ENCODE measurements at places on chromosomes 3 and 15.

DNA sequence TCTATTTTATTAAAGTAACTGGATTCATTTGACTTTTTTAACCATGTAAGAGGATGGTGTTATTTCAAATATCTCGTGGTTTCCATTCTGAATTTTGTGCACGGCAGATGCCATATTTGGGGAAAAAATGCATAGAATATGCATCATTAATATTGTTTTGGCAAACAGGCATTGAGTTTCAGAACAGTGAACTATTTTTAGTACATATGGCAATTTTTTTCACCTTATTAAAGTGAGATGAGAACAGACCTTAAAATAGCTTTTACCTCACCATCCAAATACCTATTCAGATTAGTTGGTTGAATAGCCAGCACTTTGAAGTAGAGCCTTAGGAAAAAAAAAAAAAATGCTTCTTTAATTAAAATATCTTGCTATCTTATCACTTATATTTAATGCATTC, 117.3 kb upstream of the FLNB start:
- DNase-seq: no peak

DNA sequence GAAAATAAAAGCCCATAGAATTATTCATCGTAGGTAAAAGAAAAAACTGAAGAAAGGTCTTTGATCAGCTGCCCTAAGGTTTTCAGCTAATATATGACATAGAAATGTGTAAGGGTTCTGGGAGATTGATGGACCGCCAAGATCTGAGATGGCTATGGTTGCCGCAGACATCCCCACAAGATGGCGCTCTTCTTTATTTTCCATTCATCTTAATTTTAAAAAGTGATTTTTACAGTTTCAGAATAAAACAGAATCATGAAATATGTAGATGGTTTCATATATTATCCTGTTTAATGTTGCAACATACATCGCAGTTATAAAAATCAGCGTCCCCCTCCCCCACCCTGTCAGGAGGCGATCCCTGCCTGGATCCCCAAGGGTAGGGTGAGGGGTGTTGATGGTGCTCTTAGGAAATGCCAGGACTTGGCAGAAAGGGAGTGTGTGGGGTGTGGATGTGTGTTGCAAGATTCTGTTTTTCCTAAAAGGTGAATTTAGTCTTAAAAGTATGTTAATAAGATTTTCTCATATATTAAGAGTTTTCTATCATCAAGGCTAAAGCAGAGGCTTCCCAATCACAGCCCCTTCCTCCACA, 68.8 kb downstream of the ANXA2 start:
- no peak for DNase-seq

- no peak for DNase-seq
Measured at GRCh38 chr3:4990069-4990468, 10.8 kb downstream of the BHLHE40 start.

DNA sequence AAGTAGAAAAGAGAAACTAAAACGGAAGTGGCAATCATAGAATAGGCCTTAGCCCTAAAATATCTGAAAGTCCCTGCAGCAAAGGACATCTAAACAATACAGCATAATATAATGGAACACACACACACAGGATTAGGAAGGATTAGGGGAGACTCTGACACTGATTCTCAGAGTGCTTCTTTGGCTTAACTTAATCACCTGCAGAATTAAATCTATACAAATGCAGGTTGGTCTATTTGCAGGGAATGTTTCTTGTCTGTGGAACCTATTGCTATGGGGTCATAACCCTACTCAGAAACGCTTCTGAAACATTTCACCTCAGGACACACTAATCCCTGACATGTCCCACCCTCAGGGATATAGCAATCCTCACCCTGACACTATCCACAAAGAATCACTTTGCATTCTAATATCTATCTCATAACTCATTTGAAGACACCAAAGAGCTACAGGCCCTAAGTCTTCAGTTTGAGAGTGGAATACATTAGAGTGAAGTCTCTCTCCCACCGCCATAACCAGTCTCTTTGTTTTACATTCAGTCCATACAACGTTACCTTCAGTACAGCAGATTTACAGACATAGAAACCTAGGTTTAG, 1041.2 kb downstream of the TUSC7 start:
- DNase-seq: no peak

GRCh38 chr15:91917686-91918360, 64.3 kb downstream of the SLCO3A1 start:
- DNase-seq: no peak

DNA sequence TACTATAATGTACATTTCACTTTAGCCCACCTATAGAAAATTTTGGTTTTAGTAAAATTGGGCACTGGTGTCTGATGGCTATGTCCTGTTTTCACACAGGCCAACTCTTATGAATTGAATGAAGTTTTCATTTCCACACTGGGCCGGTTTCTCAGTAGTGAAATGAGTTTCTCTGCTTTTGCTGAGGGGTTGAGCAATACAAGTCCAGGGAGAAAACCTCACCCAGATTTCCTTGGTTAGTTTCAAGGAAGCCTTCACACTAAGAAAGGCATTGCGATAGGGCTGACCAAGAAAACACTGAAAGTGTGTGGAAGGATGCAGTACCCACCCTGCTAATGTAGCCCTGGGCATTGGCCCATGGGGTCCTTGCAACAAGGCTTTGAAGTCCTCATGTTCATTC, 331.5 kb upstream of the CFAP20DC start:
- DNase-seq: no peak

DNA sequence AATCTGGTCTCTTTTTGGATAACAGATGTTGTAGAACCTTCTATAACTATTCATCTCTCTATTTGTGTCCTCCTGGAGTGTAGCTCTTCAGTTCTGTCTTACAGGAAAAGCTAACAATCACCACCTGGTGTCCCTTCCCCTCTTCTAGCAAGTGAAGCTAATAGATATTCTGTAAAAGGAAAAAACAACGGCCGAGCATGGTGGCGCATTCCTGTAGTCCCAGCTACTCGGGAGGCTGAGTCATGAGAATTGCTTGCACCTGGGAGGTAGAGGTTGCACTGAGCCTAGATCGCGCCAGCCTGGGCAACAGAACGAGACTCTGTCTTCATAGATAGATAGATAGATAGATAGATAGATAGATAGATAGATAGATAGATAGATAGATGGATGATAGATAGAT, 779.4 kb downstream of the TUSC7 start:
- no peak for DNase-seq

GRCh38 chr3:43063114-43063513, 42.8 kb downstream of the POMGNT2 start:
- DNase-seq: no peak

DNA sequence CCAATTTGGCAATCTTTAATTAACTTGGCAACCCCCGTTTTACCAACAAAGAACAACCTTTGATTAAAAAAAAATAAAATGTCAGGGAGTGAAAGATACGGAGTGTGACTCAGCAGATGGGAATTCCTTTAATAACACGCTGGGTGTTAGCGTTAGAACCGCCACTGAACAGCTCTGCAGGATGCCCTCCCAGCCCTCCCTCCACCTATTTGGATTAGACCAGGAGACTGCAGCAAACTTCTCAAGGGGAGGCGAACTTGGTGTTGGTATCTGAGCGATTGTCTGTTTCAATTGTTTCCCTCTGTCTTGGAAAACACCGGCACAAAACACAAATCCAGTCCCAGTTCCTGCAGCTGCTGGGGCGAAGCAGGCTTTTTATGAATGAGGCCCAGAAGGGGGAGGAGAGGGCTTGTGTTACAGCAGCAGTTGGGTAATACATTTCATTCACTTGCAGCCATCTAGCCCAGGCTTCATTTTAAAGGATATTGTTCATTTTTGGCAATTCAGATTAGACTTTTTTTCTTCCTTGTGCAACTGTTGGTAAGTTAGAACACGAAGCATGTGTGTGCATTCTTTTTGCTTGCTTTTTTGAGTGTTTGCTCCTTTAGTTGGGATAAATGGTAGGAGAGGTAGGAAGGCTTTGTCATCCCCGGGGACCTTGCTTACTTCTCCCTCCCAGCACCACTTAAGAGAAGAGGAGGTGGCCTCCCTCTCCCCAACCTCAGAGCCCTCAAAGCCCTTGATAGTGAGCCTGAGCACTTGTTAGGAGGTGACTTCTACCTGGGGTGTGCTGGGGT, 152.3 kb downstream of the IGF1R start:
- DNase-seq: peak; percentile 97

DNA sequence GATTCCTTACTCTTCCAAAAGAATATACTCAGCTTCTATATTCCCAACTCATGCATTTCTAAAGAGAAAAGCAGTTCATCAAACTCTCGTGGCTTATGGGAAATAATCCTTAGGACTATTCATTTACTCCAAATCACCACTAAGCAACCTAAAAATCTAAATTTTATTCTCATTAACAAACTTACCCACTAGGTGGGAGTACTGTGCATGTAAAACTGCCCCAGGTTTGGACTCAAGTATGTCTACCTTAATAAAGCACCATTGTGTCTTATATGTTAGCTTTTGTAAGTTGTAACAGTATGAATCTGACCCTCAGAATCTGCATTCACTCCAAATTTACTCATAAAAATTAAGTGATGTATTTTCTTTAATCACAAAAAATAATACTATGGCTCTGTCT, 25.3 kb downstream of the RAD18 start:
- no peak for DNase-seq

GRCh38 chr3:56823421-56823926, 21.7 kb upstream of the ARHGEF3 start:
- no peak for DNase-seq

- no peak for DNase-seq
Measured at GRCh38 chr3:11362600-11362999, 90.4 kb downstream of the ATG7 start.

GRCh38 chr3:113685956-113686721, 10.3 kb downstream of the USF3 start:
- DNase-seq: no peak

DNA sequence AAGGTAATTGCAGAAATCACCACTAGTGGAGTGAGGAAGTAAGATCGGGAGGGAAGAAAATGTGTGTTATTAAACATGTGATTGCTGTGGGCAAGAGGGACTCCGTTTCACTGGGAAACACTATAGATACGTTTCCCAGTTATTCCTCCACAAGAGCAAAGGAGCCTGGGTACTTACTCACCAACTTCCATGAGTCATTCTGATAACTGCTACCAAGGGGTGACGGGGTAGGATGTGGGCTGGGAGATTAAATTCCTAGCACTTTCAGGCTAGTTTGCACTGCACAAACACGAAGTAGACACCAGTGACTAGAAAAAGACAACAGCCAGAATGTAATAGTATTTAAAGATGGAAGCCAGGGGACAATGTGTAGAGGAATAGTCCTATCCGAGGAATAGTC, 812.9 kb upstream of the CFAP20DC start:
- DNase-seq: no peak

- no peak for DNase-seq
Measured at GRCh38 chr3:33799202-33799551, 747 bp downstream of the PDCD6IP start.

GRCh38 chr3:23900744-23901143, 16.0 kb downstream of the NKIRAS1 start:
- DNase-seq: no peak

GRCh38 chr3:7074217-7074616, 213.3 kb downstream of the GRM7 start:
- DNase-seq: no peak

DNA sequence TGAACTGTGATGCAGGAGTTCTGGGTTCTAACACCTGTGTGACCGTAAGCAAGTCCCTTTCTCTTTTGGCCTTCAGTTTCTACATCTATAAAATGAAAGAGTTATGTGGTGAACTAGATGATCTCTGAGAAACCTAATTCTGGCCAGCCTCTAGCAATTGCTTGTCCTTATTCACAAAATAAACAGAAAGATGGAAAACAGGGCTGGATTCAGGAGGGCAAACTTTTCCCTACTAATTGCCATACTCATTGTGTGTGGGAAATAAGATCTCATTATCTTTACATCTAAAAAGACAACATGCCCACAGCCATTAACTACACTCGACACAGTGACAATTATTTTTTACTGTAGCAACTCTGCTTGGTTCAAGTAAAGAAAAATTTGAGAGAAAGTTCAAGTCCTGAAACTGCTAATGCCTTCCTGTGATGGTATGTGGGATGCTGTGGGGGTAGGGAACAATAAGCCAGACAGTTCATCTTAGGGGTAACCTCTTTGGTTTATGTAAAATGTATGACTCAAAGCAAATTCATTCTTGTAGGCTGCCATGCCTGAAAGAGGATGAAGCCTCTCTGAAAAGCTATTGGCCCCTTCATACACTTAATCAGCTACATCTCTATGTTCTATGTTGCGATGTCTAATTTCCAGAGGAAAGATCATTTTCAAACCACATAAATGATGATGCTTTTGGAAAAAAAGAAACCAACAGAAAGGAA, 177.6 kb upstream of the BCL6 start:
- no peak for DNase-seq

GRCh38 chr3:117409701-117410459, 700.3 kb downstream of the TUSC7 start:
- no peak for DNase-seq

DNA sequence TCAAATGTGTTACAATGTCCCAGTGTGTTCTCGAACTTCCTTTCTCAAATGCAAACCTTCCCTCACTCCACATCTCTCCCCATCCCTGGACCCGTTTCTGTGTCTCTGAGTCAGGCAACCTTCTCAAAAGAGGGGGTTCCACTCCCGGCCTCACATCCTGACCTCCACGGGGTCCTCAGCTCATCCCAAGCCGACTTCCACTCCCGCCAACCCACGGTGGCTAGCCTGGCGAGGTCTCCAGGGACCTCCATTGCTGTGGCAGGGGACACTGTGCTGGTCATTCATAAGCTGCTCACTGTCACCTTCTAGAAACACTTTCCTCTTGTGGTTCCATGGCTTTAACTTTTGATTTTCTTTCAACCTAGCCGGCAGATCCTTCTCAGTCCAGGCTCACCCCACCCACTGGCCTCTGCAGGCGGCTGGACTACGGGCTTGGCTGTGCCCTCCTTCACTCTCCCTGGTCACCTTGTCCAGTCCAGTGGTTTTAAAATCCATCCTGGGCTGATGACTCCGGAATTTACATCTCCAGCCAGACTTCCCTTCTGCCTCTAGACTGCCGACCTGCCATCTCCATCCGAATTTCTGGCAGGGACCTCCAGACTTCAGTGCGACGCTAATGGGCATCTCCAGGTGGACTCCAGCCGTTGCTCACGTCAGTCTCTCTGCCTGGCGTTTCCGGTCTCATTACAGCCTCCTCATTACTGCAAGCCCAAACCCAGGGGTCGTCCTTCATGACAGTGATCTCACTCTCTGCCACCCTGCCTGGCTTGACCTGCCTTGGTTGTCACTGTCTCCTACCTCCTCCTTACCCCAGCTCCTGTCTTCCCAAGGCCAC, 20.0 kb downstream of the ABTB1 start:
- DNase-seq: no peak

- DNase-seq: no peak
Measured at GRCh38 chr3:152870027-152870426, 35.1 kb downstream of the P2RY1 start.

DNA sequence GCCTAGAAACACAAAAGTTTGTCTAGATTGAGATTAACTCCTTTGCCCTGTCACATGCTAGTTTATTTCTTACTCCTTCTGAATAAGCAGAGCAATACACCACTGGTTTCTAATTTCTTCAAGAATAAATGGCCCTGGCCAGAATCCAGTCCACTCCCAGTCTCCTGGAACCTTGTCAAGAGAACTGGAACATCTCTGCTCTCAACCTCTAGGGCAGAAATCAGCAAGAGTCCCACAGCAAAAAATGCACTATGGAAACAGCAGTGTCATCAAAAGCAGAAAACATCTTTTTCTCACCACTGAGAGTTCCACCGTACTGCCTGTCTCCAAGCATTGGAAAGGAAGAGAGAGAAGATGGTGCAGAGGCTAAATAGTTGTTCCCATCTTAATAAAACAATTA, 35.9 kb upstream of the PPP2R3A start:
- no peak for DNase-seq

Measured in globus pallidus (tissue), 1 donor.